ENCODE measurements at places on chromosomes 7 and 10.

DNA sequence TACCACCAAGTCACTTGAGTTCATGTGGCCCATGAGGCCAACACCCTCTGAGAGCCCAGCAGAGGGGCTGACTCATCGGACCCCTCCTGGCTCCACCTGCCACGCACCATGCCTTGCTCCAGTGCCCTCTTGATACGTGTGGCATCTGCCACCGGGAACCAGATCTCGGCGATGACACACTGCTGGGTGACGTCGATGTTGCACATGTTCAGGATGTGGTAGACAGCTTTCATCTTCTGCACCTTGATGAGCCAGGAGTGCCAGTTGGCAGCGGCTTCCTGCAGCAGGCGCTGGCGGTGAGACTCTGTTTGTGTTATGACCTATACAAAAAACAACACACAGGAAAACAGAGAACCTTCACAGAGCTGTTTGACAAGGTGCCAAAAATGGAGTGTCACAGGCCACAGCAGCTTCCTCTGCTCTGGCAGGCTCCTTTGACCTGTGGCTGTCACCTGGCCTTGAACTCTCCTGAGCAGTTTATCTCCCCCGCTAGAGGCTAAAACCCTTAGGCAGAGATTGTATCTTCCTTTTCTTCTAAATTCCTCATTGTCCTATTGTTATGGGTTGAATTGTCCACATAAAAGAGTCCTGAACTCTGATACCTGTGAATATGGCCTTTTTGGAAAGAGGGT lies 45.2 kb upstream of the TMEM213 start:
- no peak for DNase-seq

GRCh38 chr10:121165276-121165675 lies 314.1 kb downstream of the WDR11 start:
- DNase-seq: no peak

GRCh38 chr10:111989136-111989911 lies 194.2 kb downstream of the GPAM start:
- DNase-seq: no peak

GRCh38 chr7:16586081-16586874 lies 59.3 kb downstream of the ANKMY2 start:
- DNase-seq: no peak

- DNase-seq: no peak
Measured at GRCh38 chr7:74082770-74083116, 861 bp upstream of the LIMK1 start.

DNA sequence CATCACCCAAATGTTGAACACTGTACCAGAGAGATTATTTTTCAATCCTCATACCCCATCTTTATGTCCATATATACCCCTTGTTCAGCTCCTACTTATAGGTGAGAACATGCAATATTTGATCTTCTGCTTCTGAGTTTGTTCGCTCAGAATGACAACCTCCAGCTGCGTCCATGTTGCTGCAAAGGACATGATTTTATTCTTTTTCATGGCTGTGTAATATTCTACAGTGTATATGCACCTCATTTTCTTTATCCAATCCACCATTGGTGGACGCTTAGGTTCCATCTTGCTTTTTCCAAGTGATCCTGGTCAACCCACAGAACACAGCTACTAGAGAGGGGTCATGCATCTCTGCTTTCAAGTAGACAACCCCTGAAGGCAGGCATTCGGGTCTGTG lies 99.5 kb downstream of the MYL10 start:
- no peak for DNase-seq

DNA sequence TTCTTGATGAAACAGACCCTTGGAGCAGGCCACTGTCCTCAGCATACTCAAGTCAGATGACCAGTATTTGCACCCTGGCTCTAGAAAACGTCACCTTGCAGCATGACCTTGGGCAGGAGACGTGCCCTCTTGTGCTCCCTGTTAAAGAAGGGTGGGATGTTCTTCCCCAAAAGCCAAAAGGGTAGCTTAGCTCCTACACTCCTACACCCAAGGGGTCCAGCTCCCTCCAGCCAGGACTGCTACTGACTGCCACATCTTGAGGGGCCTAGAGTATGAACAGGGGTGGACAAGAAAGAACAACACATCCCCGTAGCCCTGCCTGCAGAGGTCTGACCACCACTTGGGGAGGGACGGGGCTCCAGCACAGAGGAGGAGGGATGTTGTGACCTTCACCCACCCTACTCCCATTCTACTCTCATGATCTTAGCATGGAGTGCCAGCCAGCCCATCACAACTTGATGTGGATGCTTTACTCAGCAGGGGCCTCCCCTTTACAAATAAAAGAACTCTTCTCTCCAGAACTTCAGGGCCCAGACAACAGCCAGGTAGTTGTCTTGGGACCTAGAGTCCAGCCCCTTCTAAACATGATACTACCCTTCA lies 165.3 kb upstream of the ZMIZ1 start:
- DNase-seq: no peak

DNA sequence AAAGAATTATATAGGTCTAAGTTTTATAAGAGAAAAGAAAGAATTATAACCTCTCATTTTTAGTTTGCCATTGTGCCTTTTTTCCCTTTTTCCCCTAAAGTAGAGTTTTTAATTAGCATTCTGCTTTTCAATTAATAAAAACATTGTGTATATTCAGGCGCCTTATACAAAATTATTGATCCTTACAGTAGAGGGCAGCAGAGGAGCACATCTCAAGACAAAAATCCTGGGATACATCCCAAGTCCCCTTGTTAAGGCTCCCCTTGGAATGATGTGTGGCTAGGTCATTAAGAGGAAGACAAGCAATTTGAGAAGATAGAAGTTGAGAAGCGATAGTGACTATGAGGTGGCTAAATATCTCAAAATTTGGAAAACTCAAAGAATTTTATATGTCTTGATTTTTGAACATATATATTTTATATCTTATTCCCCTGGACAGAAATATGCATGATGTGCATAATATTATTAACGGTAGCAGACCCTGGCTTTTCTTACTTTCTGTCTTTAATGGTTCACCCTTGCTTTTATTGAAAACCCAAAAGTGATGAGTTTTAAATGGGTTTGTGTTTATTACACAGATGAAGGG lies 19.1 kb upstream of the TPK1 start:
- DNase-seq: no peak

DNA sequence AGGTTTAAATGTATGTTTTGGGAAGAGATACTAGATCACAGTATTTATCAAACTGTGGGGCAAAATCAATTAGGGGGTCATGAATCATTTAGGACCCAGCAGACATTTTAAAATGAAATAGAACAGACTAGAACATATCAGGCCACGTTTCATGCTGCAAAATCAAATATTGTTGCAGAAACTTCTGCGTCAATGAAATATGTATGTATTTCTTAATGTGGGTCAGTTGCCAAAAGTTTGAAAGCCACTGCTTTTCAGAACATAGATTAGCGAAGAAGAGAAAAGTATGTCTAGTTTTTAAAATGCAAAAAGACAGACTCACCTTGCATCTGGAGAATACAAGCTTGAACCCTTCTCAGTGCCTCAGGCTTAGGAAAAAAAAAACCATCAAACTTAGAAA lies 102.7 kb upstream of the BMPER start:
- DNase-seq: no peak

GRCh38 chr10:124524991-124525653 lies 63.5 kb downstream of the LHPP start:
- DNase-seq: no peak

GRCh38 chr7:105164751-105165150 lies 150.7 kb downstream of the KMT2E start:
- DNase-seq: no peak

DNA sequence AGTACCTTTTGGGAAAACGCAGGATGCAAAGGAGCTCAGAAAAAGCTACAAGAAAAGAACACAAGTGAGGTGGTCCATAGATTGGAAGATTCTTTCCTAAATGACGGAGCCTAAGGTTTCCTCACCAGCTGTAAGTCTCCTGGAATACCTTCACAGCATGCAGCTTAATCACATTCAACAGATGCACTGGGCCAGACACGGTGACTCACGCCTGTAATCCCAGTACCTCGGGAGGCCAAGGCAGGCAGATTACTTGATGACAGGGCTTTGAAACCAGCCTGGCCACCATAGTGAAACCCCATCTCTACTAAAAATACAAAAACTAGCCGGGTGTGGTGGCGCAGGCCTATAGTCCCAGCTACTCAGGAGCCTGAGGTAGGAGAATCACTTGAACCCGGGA lies 228.7 kb downstream of the FRMD4A start:
- no peak for DNase-seq

- DNase-seq: no peak
Measured at GRCh38 chr7:89073776-89074175, 278.2 kb upstream of the TEX47 start.

DNA sequence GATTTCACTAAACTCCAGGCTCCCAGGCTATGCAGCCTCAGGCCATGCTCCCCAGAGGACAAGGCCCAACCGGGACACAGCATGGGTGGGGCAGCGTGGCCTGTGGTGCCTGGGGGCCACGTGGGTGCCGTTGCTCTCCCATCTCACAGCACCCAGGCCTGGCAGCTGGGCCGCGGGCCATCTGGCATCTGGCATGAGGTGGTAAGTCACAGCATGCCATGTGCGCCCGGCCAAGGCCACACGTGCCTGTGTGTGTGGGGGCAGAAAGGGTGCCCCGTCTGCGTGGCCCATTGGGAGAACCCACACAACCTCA lies 204.1 kb downstream of the EBF3 start:
- DNase-seq: no peak

DNA sequence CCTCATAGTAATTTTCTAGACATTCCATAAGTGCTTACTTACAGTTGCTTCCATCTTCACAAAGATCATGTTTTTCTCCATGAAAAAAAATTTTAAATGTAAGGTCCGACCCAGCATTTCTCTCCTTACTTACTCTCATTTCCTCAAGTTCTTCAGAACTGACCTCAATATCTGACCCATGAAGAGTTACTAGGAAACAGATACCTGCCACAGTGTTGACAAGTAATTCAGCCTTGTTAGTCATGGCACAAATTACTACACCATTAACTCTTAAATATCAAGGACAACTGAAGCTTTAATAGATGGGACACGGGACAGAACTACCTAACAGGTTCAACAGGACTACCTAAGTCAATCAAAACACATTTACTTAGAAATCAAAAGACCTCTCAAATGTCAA lies 316.2 kb downstream of the POM121L12 start:
- no peak for DNase-seq

GRCh38 chr7:15751191-15751701 lies 64.8 kb upstream of the MEOX2 start:
- no peak for DNase-seq

- DNase-seq: no peak
Measured at GRCh38 chr10:3455385-3456334, 283.1 kb upstream of the PITRM1 start.

DNA sequence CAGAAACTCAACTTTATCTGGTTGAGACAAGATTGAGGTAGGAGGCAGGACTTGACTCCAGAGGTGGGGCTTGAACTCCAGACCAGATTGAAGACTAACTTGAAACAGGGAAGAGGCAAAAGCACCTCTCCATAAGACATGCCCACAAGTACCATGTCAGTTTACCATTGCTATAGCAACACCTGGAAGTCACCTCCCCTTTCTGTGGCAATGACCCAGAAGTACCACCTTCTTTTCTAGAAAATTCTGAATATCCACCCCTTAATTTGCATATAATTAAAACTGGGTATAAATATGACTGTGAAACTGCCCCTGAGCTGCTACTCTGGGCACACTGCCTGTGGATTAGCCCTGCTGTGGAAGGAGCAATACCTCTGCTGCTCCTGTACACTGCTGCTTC lies 4.9 kb upstream of the TOMM7 start:
- DNase-seq: no peak

GRCh38 chr7:30068117-30068516 lies 39.9 kb downstream of the PLEKHA8 start:
- DNase-seq: no peak

DNA sequence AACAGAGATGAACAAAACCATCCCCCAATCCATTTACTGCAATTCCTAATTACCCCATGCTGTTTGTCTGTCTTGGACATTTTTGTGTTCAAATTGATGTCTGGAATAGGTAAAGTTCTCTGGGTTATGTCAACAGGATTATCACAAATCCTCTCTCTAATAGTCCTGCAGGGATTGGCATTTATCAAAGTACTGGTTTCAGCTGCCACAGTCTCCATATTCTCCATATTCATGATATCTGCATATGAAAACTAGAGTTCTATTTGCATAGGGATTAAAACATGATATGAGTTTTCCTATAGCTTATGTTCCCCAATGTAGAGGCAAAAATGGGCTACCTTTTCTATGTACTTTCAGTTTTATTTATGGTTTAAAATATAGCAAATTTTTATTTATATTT lies 355.8 kb downstream of the ADRA2A start:
- no peak for DNase-seq

GRCh38 chr7:90269163-90269562 lies 24.2 kb downstream of the CFAP69 start:
- DNase-seq: no peak

GRCh38 chr7:44161371-44161770 lies 20.2 kb upstream of the MYL7 start:
- no peak for DNase-seq

GRCh38 chr7:11355399-11356005 lies 381.8 kb downstream of the PHF14 start:
- no peak for DNase-seq

DNA sequence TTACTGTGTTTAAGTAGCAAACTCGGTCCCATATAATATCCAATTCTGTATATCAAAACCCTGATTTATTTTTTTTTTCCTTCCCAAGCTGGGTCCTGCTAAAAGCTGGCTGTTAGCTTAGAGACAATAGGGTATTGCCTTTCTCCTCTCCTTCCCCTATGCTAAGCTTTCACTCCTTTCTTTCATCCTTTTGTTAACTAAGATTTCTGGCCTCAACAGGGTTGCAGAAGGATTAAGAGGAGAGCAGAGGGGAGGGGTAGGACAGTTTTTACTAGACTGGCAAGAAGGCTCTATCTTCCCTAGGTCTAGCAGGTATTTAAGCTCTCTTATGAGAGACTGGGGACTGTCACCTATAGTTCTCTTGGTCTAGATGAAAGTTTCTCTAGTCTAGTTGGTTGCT lies 229.2 kb downstream of the KCND2 start:
- DNase-seq: no peak

- no peak for DNase-seq
Measured at GRCh38 chr7:94001396-94001795, 2.8 kb downstream of the BET1 start.

DNA sequence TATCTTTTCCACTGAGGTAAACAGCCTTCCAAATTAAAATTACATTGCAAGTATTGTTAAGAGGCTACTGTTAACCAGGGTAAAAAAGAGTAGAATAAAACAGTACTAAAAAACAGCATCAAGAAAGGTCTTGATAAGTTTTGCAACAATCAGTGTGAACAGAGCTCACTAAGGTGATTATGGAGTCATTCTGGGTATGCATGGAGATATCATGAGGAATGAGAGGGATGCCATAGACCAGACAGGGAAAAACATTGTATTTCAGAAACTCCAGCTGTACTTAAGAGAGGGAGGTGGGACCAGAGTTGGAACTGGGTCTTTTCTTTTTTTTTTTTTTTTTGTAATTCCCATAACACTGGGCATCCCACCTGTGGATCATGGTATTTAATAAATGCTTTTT lies 549.6 kb downstream of the INHBA start:
- DNase-seq: no peak

DNA sequence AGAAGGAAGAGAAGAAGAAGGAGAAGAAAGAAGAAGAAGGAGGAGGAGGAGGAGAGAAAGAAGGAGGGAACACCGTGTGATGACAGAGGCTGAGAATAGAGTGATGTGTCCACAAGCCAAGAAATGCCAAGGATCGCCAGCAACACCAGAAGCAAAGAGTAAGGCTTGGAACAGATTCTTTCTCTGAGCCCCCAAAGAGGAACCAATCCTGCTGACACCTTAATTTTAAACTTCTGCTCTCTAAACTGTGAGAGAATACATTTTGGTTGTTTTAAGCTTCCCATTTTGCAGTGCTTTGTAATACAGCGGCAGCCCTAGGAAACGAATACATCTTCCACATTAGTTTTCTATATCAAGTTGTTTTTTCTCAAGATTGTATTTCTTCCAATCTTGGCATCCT lies 13.9 kb upstream of the WNT8B start:
- no peak for DNase-seq
